ENCODE measurements at places on chromosomes 2 and 18. TPM values are rescaled to one million over a fixed set of nuclear protein-coding genes. Genes with fewer than 3 reads are reported as not detected.

CROCC2 gene
- polyA plus RNA-seq: 0.09 TPM

IL36A gene
- polyA plus RNA-seq: not detected

VWC2L gene
- not detected for polyA plus RNA-seq

TFPI gene
- 15.9 TPM for polyA plus RNA-seq

COL6A3 gene
- polyA plus RNA-seq: 9.0 TPM

ABCG8 gene
- polyA plus RNA-seq: under 0.01 TPM

CD8B2 gene
- not detected for polyA plus RNA-seq

YES1 gene
- polyA plus RNA-seq: 60.6 TPM

FAM117B gene
- polyA plus RNA-seq: 6.3 TPM

PLEK gene
- polyA plus RNA-seq: 12.6 TPM

EFHD1 gene
- polyA plus RNA-seq: 4.2 TPM

EPB41L3 gene
- 26.1 TPM for polyA plus RNA-seq

ELOA2 gene
- polyA plus RNA-seq: not detected

NPPC gene
- 0.60 TPM for polyA plus RNA-seq

DPP4 gene
- polyA plus RNA-seq: 1.2 TPM

GRHL1 gene
- polyA plus RNA-seq: under 0.01 TPM

RBM43 gene
- polyA plus RNA-seq: 3.6 TPM

All from sigmoid colon (tissue), 7 donors.